Thoracic aorta (tissue), 2 donors: ENCODE measurements at places on chromosomes 7 and 10. TPM values are rescaled to one million over a fixed set of nuclear protein-coding genes. Genes with fewer than 3 reads are reported as not detected.

Gene EVX1
- total RNA-seq = not detected

- DNase-seq = no peak
Measured at GRCh38 chr10:79234391-79235315, 112.6 kb upstream of the PPIF start.

Gene ALOX5
- total RNA-seq = 69.7 TPM

- no peak for DNase-seq
Measured at GRCh38 chr7:146002431-146003078, 114.0 kb upstream of the CNTNAP2 start.

Gene PLXDC2
- total RNA-seq = 105 TPM

GRCh38 chr10:28463676-28464395 is 69.1 kb upstream of the WAC start:
- DNase-seq = no peak

- DNase-seq = no peak
Measured at GRCh38 chr7:64890761-64891362, 12.2 kb upstream of the ZNF273 start.

Gene HOXA5
- 1.2 TPM for total RNA-seq

Gene ASB10
- not detected for total RNA-seq

DNA sequence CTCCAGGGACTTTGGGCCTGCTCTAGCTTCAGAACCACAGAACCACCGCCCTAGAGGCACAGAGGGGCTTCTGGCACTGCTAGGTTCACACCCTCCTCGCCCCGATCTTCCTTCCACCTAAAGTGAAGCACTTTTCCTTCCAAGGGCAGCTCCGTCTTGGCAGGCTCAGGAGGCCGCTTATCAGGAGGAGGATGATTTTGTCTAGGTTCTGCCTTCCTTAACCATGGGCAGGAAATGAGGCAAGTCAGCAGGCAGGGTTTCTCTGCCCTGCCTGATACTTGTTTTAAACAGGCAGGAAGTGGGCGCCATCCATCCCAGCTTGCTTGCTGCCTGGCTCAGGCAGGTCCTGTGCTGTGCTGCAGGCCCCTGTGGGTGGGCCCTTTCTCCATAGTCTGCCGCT is 8.3 kb upstream of the ATP6V0E2 start:
- DNase-seq = no peak

GRCh38 chr7:71846160-71846559 is 566.0 kb downstream of the CALN1 start:
- no peak for DNase-seq

GRCh38 chr7:46319841-46320240 is 398.8 kb upstream of the IGFBP3 start:
- no peak for DNase-seq

DNA sequence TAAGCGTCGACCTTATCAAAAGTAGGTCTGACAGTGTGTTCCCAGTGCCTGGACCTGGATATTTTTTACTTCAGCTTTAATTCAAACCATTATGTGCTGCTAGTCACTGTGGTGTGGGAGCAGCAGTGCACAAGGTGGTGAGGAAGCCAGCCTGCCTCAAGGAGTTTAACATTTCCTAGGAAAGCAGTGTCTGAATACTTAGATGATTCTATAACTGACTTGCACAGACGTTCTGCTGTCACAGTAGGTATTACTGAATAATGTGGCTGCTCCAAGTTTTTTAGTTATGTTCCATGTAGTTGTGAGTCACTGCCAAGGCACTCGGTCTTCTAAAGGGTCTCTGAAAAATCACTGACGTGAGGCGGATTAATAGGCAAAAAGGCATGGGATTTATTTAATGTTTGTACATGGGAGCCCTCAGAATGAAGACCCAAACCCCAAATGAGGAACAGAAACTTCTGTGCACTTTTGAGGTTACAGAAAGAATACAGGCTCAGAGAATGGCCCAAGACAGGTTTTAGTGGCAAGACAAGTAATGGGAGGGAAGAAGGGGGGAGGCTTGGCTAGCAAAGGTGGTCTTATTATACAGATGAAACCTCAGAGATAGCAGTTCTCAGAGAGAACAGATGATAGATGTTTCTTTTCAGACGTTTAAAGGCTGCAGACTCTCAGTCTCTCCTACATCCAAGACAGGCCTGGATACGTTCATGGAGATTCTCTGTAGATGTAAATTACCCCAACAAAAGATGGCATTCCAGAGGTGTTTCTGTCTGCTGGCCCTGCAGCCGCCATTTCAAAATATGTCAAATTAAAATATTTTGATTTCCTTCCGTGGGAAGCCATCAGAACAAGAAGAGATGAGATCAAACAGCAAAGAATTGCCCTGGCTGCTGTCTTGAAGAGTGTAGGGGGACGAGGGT is 209.3 kb downstream of the SDK1 start:
- no peak for DNase-seq

Gene FAM171A1
- total RNA-seq = 14.8 TPM

Gene MRLN
- total RNA-seq = not detected

Gene SYNPO2L
- not detected for total RNA-seq

- DNase-seq = no peak
Measured at GRCh38 chr7:51313738-51314425, 2.7 kb downstream of the COBL start.

DNA sequence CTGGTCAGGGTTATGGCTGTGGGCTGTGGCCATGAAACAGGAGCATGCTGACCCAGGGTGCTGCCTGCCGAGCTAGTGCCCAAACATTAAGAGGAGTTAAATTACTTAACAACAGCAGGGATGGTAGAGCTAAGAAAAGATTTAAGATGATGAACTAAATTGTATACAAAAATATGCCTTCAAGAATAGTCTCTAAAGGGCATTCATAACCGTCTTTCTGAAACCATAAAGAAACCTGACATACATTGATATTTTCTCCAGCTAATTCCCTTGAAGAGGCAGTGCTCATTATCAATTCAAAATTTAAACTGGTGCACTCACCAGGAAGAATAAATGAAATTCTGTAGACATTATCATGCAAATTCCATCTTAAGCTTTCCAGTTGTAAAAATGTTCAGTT is 265.8 kb upstream of the TAC1 start:
- DNase-seq = no peak
